ENCODE measurements at places on chromosomes 12 and 14.

GRCh38 chr12:123747309-123747708 is 14.8 kb upstream of the DNAH10 start:
- DNase-seq: no peak

DNA sequence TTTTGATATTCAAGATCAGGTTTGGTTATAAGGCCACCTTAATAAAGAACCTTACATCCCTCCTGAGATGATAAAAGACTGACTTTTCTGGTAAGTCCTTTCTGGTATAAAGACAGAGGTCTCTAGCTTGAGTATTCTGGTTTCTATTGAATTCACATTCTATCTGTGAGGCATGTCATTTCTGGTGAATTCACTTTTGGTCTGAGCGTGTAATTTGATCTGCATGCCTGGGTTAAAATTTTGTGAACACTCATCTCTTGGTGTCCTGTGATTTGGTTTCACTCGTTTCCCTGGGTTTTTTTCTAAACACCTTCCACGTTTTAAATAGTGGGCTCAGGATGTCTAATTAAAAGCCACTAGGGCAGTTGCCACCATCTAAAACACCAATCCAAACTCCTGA is 12.2 kb downstream of the EIF5 start:
- DNase-seq: no peak

GRCh38 chr14:95496111-95496681 is 20.3 kb downstream of the SYNE3 start:
- no peak for DNase-seq

GRCh38 chr12:94545935-94546771 is 86.5 kb upstream of the CEP83 start:
- DNase-seq: no peak

DNA sequence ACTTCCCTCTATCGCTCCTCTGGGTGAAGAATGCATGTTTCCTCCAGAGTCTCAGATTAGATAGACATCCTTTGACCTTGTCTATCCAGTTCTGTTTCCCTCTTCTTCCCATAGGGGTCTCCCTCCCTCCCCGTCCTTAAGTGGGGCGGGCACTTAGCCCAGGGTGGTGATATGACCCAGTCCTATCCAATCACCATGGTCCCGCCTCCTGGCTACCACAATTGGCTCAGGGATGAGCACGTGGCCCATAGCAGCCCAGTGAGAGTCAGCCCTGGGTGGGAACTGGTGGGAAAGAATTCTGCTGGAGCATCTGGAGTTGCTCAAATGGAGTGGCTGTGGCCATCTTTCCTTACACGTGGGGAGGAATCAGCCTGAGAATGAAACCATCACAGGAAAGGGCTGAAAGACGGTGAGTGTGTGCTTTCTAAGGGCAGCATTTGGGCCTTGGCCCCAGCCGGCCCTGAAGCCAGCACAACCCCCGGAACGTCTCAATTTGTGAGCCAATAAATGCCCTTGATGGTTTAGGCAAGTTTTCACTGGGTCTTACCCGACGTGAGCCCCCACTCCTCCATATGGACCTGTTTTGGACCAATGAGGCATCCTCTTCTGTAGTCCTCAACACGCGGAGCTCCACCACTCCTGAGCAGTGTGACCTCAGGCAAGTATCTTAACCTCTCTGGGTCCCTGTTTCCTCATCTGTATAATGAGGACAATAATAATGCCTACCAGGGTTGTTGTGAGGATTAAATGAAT is 14.4 kb upstream of the MLXIP start:
- DNase-seq: no peak

- DNase-seq: no peak
These were observed 30.0 kb downstream of the TESC start for GRCh38 chr12:117069101-117069797.
